Thymus (tissue), 14 donors: ENCODE measurements at places on chromosomes 7 and 10. TPM values are rescaled to one million over a fixed set of nuclear protein-coding genes. Genes with fewer than 3 reads are reported as not detected.

PRPS1L1 gene
- total RNA-seq: not detected

DNA sequence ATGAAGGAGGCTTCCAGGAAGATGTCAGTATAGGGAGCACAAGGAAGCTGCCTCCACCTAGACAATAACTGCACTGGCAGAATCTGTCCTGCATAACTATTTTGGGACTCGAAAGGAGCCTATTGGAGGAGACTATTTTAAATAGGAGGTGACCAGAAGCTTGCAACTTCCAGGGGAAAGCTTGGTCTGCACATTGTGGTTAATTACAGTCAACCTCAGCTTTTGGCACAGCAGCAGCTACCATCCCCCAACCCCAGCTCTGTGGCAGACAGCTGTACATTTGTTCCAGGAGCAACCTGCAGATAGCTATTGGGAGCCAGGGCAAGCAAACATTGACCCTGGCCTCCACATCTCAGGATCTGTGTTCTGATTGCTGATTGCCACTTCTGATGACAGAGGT is 46.3 kb upstream of the NANOS1 start:
- no peak for DNase-seq

MALRD1 gene
- 2.5 TPM for total RNA-seq

DYNC1I1 gene
- total RNA-seq: 2.5 TPM

- no peak for DNase-seq
Observed at GRCh38 chr10:19310066-19310465, 261.5 kb downstream of the MALRD1 start.

DNA sequence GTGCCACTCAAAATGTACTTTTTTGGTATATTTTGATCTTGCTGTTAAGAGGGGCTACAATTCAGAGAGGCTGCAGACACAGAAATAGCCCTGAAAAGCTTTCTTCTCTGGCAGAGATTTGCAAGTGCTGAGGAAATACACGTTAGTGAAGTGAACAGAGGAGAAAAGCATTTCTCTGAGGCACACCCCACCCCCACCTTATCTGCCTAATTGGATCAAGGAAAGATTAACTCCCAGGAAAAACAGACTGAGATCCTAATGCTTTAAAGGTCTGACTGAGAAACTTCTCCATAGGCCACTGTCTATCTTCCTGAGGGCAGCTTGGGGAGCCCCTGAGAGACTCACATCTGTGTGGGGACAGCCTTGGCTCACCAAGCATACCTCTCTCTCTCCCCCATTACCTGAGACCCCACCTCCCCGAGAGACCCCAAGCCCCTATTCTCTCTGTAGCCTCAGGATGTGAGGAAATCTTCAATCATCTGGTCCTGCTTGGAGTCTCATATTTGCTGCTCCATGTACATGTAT is 14.8 kb upstream of the AKR1C3 start:
- no peak for DNase-seq

- peak; percentile 17 for DNase-seq
Observed at GRCh38 chr10:89615112-89615511, 29.9 kb downstream of the PANK1 start.

- no peak for DNase-seq
Observed at GRCh38 chr7:47552621-47553020, 29.3 kb downstream of the TNS3 start.

- DNase-seq: no peak
Observed at GRCh38 chr7:117323305-117323850, 520 bp upstream of the WNT2 start.

- DNase-seq: no peak
Observed at GRCh38 chr7:105990141-105990540, 27.1 kb downstream of the CDHR3 start.

RELN gene
- total RNA-seq: 0.28 TPM

- DNase-seq: no peak
Observed at GRCh38 chr7:27101171-27101956, 1.1 kb downstream of the HOXA2 start.

DNA sequence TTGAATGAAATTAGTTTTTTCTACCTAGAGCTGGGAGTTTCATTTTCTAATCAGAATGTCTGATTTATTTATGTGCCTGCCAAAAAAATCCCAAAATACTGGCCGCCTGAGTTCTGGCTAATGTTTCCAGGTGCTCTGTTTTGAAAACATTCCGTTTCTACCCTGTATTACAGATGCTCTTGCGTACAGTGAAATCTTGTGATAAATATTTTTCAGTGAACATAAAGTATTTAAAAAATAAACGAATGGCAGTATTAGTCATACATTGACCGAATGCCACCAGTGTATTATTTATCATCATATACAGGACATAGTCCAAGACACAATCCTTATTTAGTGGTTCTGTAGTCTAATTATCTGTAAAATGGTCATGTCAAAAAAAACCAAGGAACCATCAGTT is 102.8 kb downstream of the KAT6B start:
- no peak for DNase-seq

- no peak for DNase-seq
Observed at GRCh38 chr7:116502201-116503096, 2.9 kb downstream of the CAV2 start.

ZNF727 gene
- total RNA-seq: 0.24 TPM

DNA sequence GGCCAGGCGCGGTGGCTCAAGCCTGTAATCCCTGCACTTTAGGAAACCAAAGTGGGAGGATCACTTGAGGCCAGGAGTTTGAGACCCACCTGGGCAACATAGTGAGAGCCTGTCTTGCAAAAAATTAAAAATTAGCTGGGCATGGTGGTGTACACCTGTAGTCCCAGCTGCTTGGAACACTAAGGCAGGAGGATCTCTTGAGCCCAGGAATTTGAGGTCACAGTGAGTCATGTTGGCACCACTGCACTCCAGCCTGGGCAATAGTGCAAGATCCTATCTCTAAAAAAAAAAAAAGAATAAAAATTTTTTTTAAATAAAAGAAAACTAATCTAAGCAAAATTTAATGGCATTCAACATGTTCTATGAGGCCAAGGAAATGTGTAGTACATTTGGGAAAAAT is 44.9 kb upstream of the UBN2 start:
- DNase-seq: no peak

DNA sequence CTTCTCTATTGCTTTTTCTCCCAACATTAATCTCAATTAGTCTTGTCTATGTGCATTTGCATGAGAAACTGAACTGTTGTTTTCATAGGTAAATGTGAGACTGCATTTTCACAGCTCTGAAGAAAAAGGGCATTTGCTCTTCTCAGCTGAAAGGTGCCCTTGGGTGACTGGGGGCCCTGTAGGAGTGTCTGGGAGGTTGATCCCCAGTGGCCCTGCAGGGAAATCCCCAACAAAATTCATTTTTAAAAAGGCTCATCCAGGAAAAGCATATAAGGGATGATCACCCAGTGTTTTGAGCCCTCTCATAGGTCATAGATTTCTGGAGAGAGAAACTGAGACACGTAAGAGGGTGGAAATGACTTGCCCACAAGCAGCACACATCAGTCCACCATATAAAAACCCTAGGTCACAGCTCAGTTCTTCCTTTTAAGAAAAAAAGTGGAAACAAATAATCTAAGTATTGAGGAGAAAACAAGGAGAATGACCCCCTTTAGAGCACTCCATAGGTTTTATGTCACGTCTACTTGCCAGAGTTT is 190.3 kb upstream of the AHR start:
- DNase-seq: no peak

EGR2 gene
- 6.6 TPM for total RNA-seq

- DNase-seq: peak; percentile 31
Observed at GRCh38 chr10:79487296-79488194, 24.8 kb upstream of the EIF5AL1 start.

GRCh38 chr10:5618829-5619228 is 47.6 kb downstream of the ASB13 start:
- no peak for DNase-seq

GRCh38 chr10:80598084-80598798 is 60.5 kb downstream of the SH2D4B start:
- no peak for DNase-seq

DNA sequence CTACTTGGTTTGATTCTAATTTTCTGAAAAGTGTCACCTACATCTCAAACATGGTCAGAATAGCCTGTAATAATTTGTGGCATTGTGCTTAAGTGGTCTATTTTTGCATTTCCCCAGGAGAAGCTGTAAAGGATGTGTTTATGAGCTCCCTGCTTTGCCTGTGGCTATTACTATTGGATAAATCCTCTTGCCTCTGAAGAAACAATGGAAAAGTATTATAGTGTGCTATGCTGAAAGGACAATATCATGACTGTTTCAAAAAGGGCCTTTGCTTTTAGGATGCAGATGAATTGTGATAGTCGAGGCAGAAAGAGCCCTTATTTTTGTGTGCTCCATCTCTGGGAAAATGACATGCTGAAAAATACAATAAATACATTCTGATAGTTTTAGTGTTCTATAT is 94.1 kb upstream of the ARMC3 start:
- DNase-seq: no peak

GRCh38 chr10:121576139-121576538 is 22.1 kb downstream of the FGFR2 start:
- no peak for DNase-seq

DNA sequence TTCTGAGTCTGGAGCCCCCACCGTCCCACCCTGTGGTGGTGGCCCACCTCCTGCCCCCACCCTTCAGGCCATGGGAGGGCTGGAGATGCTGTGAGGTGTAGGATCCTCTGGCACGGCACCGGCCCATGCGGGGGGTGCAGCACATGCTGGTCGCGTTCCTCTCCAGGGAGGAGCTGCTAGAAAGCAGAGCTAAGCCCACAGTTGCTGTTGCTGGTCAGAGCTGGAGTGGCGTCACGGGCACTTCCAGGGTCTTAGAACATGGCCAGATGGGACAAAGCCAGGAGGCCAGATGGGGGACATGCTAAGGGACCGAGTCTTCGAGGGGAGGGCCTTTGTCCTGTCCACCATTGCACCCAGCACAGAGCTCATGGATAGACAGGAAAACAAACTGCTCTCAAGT is 21.6 kb downstream of the AGAP3 start:
- DNase-seq: no peak

DNA sequence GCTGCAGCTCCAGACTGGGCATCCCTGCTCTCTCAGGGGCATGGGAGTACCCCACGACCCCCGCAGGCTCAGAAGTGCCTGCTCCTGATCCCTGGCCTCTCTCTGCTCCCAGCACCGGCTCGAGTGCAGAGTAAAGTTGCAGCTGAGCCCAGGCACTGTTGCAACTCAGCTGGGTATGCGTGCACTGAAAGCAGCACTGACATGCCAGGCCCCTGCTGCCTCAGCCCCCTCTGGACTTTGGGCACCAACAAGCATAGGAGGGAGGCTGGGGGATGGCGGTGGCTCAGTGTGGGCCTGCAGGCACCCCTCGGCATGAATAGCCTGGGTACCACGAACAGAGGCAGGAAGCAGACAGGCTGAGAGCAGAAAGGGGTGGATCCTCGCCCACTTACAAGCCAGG is 295.3 kb downstream of the GRM8 start:
- DNase-seq: no peak

DNA sequence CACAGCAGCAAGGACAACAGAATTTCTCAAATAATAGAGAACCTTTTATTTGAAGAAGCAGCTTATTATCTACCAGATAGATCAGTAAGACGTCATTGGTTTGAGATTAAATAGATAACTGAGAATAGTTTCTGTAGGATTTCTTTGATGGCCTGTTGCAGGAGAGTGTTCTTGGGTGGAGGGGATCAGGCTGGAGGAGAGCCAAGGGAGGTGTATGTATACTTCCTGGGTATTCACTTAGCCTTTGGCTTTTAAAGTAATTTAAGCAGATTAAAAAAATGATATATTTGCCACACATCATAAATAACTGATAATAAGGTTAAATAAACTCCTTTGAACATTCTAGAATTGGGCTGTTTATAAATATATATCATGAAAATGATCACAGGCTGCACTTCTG is 486.1 kb upstream of the IGFBP3 start:
- no peak for DNase-seq

LRRC4 gene
- total RNA-seq: 1.6 TPM

CCDC172 gene
- 0.05 TPM for total RNA-seq

FAM13C gene
- 3.9 TPM for total RNA-seq

AQP1 gene
- total RNA-seq: 18.4 TPM

FEZF1 gene
- under 0.01 TPM for total RNA-seq

ICA1 gene
- total RNA-seq: 6.3 TPM

SLC13A1 gene
- total RNA-seq: under 0.01 TPM

- DNase-seq: no peak
Observed at GRCh38 chr7:48438206-48438605, 266.9 kb downstream of the ABCA13 start.

PITX3 gene
- total RNA-seq: 0.05 TPM
